CD4-positive, alpha-beta T cell treated with Interleukin-4 for 4 hours (primary cell): ENCODE measurements at places on chromosomes 5 and 9.

DNA sequence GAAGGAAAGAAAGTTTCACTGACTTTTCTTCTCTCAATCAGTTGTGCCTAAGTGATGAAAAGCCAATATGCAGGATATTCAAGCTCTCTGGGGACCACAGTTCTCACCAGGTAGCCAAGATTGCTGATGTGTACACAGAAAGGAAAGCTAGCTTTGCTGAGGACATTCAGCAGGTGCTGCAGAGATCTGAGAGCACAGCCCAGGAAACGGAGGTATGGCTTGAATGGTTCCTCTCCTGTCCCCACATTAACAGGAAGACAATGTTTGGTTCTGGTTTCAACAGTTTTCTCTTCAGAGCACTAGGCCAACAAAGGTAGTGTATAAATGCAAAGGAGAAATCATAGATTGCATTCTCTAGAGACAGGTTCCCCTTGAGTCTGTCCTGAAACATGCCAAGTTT lies 69.6 kb downstream of the PTPDC1 start:
- DNase-seq = no peak

DNA sequence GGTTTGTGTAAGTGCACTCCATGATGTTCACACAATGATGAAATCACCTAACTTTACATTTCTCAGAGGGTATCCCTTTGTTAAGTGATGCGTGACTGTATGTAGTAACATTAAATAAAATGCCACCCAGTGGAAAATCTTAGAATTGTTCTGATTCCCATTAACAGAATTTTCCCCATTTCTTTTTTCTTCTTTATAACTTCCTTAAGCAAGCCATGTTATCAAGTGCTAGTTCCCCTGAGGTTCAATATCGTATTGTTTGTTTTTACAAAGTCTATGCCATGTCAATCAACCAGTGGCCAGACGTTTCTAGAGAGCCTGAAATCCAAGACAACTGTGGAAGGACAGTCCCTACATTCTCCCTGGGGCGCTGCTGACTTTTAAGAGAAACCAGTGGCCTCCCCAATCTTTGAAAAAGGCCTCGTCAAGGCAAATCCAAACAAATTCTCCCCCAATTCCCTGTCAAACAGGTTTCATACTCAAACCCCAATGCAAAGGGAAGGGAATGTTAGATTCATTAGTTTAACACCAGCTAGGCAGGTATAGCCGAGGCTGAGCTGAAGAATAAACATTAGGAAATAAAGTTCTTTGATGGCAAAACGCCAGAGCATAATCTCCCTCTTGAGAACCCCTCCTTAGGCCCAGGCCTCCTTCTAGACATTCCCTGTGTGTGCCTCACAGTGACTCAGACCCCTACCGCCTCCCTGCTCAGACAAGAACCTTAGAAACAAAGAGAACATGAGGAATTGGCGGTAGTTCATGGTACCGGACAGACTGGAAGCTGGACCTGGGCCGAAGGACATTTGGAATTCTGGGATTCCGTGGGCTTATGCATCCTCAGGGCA lies 198.7 kb downstream of the GNA14 start:
- no peak for DNase-seq

DNA sequence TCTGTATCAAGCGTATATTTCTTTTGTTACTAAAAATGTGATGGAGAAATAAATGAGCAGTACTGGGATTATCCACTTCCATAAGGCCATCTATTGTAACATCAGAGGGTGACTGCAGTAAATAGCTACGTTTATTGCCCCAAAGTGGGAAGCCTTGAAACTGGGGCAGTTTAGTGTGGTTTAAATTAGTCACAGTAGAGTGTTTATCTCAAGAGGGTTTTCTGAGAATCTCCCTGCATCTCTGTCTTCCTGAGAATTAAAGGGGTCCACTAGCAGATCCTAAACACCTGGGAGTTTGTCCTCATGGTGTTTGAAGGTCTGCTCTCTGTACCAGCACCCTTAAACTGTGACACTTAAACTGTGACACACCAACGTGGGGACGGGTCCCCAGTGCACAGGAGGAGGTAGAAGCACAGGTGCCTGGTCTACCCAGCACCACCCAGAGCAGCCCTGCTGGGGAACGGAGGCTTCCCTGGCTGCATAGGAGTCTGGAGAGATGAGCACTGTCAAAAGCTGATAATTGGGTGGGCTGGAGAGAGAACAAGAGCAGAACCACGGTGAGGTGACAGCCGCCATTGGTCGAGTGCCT lies 25.2 kb downstream of the PRRC2B start:
- DNase-seq = no peak

DNA sequence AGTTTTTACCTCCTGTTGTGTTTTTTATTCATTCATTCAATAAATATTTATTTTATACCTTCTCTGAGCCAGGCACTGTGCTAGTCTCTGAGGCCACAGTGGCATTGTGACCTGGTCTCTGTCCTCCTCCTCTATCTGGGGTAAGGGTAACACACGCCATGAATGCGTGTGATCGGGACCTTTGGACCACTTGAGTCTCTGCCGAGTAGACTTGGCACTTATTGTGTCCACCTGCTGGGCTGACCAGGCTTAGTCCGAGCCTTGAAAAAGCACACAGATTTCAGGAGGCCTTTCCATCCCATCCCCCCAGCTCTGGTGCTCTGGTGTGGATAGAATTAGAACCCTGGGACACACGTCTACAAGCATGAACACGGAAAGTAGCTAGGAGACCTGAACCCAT lies 58.7 kb downstream of the ERGIC1 start:
- DNase-seq = no peak

- no peak for DNase-seq
These were observed 429.8 kb downstream of the SPATA31D1 start for GRCh38 chr9:82418334-82418733.

GRCh38 chr5:98798847-98799246 lies 25.4 kb downstream of the RGMB start:
- no peak for DNase-seq

GRCh38 chr9:127950513-127951289 lies 13.0 kb upstream of the DPM2 start:
- DNase-seq = no peak

- DNase-seq = peak; percentile 75
These were observed 100.6 kb upstream of the SELENOP start for GRCh38 chr5:42912184-42912798.
